ENCODE measurements at places on chromosomes 4 and X.

GRCh38 chr4:71470524-71470923 lies 131.7 kb downstream of the SLC4A4 start:
- DNase-seq, result no peak

GRCh38 chr4:127084666-127085065 lies 548.1 kb upstream of the INTU start:
- no peak for DNase-seq

DNA sequence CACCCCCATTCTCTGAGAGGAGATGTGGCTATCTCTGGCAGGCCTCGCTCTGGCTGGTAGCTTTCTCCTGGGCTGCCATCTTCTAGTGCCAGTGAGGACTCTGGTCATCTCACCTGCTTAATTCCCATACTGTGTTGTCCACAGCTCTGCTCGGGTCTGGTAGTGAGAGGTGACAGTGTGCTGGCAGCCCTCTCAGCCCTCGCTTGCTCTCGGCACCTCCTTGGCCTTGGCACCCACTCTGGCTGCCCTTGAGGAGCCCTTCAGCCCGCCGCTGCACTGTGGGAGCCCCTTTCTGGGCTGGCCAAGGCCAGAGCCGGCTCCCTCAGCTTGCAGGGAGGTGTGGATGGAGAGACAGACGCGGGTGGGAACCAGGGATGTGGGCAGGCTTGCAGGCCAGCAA lies 52.7 kb downstream of the CPLX1 start:
- no peak for DNase-seq

GRCh38 chr4:131638781-131639180 lies 1510.3 kb upstream of the PCDH10 start:
- DNase-seq, result no peak

GRCh38 chr4:173651651-173652282 lies 121.7 kb upstream of the HAND2 start:
- no peak for DNase-seq

GRCh38 chr4:169617306-169617705 lies 3.1 kb upstream of the CLCN3 start:
- no peak for DNase-seq

DNA sequence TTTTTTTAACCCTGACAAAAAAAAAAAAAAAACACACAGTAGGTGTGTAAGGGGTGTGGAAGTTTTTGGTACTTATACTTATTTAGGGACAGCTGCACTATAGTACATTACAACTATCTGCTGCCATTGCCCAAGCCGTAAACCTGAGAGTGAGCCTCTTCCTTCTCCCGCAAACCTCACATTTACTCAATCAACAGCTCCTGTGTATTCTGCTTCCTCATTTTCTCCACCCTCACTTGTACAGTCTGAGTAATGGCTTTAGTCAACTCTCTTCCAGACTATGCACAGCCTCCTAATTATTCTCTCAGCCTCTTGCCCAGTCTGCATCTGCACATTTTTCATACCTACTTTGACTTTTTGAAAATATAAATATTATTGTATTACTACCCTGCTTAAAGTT lies 362.0 kb downstream of the ADAM29 start:
- no peak for DNase-seq

GRCh38 chrX:54447461-54447860 lies 7.3 kb downstream of the TSR2 start:
- DNase-seq, result no peak

DNA sequence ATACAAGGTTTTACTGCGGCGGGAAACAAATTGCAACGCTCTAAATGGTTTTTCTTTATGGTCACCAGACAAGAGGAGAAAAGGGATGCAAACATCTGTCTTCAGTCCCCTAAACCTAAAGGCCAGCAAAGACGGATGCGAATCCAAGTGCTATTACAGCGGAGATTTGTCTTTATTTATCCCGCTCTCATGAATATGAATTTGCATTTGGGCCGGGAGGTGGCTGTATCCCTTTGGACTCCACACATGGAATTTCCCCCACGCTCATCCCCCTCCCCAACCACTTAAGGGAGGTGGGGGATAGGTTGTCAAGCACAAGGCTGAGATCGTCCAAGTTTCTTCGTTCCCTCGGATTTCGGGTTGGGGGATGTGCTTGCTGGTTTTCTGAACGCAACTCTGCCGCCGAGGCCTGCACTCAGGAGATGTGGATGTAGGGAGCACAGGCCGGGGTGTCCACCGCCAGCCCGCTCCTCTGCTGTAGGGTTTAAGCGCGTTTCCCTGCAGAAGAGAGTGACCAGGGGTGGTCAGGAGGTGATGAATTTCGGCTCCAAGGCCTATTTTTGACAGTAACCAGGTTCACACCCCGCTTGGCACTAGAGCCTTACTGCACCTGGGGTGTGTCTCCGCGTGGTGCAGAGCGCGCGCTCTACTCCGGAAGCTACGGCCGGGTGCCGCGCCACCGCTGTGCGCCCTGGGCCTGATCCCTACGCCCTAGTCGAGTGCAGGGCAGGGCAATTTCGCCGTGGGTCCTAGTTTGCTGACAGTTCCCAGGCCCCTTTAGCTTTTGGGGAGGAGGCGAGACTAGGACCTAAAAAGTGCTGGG lies 2.3 kb upstream of the PHOX2B start:
- DNase-seq, result no peak

- DNase-seq, result no peak
These were observed 9.3 kb downstream of the PRDM8 start for GRCh38 chr4:80206521-80207171.

DNA sequence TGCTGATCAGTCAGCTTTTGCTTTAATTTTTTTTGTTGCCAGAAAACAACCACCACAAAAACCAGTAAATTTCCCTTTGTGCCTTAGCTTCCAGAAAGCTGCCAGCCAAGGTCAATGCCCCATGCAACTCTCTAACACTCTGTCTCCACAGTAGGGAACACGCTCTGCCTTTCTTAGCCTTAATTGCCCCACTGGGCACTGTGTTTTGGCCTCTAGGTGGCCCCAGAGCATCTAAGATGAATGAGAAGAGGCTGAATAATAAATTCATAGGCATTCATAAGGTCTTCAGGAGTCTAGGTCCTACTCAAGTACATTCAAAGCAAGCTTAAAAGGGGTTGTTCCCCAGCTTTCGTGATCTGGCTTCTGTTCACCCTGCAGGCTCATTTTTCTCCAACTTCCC lies 57.7 kb upstream of the PASD1 start:
- DNase-seq, result no peak
